ENCODE measurements at places on chromosomes 7 and 10. TPM values are rescaled to one million over a fixed set of nuclear protein-coding genes. Genes with fewer than 3 reads are reported as not detected.

COL13A1 gene
- 13.6 TPM for total RNA-seq

DCLRE1A gene
- 3.5 TPM for total RNA-seq

- H3K27ac ChIP-seq = no peak overlapping the region
- H3K4me3 ChIP-seq = no peak overlapping the region
- H3K4me1 ChIP-seq = no peaks in the 10 kb centered on the region
- H3K27me3 ChIP-seq = no peaks in the 10 kb centered on the region
- DNase-seq = no peak
Measured at GRCh38 chr10:88840881-88841280, 10.8 kb downstream of the ANKRD22 start.

DNA sequence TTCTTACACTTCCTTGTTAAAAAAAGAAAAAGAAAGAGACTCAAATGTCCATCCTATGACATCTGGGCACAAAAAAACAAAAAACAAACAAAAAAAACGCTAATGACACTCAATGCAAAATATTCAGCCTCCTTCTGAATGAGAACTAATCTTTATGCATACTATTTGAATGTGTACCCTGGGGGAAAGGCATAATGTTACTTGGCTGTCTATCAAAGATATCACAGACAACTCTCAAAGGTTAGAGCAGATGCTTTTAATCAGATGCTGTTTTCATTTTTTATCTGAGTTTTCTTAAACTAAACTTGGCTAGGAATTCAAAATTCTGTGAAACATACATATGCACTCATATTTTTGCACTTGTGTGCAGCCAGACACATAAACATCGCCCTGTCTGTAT lies 745.8 kb downstream of the CNTNAP2 start:
- no peak for DNase-seq
- H3K4me1 ChIP-seq = no peaks in the 10 kb centered on the region
- H3K36me3 ChIP-seq = no peaks in the 10 kb centered on the region

DNA sequence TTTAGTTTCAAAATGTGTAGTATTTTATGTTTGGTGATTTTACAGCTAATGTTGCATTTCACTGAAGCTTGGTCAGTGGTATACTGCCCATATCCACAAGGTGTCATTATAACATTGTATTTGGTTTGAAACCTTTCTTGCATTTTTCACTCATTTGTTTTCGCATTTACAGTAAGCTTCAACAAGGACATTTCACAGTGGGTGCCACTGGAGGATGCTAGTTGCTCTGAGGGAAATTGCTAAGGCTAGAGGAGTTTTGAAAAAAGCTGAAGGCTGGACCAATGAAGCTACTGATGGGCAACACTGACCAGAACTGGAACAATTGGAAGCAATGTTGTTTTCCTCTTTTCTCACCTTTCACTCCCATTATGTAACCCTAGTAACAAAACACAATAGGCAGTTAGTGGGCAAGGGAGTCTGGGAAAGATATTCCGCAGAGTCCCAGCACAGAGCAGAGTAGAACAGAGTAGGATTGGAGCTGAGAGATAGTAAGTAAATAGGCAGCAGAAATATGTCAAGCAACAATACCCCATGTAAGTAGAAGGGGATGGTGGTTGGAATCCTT lies 23.6 kb upstream of the SRI start:
- no peak overlapping the region for H3K27ac ChIP-seq
- no peaks in the 10 kb centered on the region for H3K36me3 ChIP-seq
- no peak overlapping the region for H3K4me3 ChIP-seq
- no peaks in the 10 kb centered on the region for H3K4me1 ChIP-seq
- no peak for DNase-seq

- DNase-seq = no peak
- H3K27ac ChIP-seq = no peak overlapping the region
- H3K4me1 ChIP-seq = no peaks in the 10 kb centered on the region
- no peaks in the 10 kb centered on the region for H3K27me3 ChIP-seq
- no peak overlapping the region for H3K4me3 ChIP-seq
Measured at GRCh38 chr10:78041170-78042057, 7.8 kb downstream of the RPS24 start.

All from aorta (tissue), 5 donors.